ENCODE measurements at places on chromosomes 16 and 17.

DNA sequence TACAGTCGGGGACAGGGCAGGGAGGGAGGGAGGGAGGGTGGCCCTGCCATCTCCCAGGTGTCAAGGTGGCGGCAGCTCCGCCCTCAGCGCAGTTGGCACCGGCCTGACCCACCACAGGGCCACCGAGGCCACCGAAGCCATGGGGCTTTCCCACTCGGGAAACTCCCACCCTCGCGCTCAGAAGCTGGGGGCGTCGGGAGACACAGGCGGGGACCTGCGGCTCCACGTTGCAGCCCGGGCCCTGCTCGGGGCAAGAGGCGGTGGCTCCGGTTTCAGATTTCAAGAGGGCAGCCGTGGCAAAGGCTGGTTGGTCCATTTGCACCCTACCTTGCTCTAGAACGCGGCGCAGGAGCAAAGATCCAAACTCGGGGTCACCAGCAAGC, 544 bp downstream of the CYB561 start:
- DNase-seq, result no peak

- DNase-seq, result no peak
Observed at GRCh38 chr16:86809458-86809955, 231.2 kb downstream of the FOXL1 start.

DNA sequence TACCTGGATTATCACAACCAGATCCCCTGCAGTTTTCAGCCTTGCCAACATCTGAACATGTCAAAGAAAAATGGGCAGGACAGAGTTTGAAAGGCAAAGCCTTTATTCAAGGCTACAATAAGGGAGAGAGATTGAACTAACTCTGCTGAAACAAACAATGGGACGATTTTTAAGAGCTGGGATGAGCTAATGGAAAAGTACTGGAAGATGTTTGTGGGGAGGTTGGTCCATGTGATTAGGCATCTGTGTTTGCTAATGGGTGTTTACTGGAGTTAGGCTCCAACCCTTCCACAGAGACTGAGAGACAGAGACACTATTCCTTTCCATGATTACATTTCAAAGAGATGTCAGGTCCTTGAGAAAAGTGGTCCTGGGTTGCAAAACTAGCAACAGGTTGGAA, 35.0 kb upstream of the HSBP1 start:
- no peak for DNase-seq

- no peak for DNase-seq
Observed at GRCh38 chr17:68782789-68783188, 172.4 kb downstream of the ABCA8 start.
